Left kidney (tissue), 8 donors: ENCODE measurements at places on chromosomes 5 and 9. TPM values are rescaled to one million over a fixed set of nuclear protein-coding genes. Genes with fewer than 3 reads are reported as not detected.

- DNase-seq: peak; percentile 74
Observed at GRCh38 chr9:33623658-33624586, 99.9 kb downstream of the ANKRD18B start.

GRCh38 chr5:91103353-91104061 is 279.6 kb downstream of the ARRDC3 start:
- DNase-seq: no peak

DNA sequence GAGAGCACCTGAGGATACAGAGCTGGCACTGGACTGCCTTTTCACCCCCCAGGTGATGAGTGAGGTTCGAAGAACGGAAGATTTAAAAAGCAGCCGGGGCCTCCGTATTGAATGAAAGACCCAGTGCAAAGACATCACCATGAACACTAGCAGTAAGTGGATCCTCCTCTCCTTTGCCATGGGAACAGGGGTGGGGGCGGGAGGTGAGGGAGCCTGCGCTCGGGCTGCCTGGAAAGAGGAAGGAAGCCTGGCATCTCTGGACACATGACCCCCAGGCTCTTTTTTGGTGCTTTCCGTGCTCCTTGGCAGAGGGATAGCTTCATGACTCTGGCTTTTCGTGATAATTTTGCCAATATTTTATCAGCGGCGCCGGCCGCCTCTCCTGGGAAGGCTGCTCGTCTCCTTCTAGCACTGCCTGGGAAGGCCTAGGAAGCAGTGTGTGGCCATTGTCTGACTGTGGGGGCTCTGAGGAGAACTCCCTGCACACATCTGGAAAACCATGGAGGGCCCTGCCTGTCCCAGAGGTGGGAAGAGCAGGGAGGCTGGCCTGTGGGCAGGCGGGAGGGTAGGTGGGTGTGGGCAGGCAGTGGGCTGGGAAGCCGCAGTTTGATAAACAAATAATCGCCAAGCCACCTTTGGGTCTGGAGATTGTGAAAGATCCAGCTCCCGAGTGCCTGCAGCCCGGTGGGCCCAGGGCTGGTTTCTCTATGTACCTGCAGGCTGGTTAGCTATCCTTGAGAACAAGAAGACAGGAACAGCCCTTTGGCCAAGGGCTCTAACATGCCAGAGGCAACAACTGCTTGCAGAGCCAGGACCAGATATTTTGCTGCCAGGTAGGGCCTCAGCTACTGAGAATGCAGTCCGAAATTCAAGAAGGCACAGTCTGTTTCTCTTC is 911 bp downstream of the ABLIM3 start:
- peak; percentile 22 for DNase-seq

DNA sequence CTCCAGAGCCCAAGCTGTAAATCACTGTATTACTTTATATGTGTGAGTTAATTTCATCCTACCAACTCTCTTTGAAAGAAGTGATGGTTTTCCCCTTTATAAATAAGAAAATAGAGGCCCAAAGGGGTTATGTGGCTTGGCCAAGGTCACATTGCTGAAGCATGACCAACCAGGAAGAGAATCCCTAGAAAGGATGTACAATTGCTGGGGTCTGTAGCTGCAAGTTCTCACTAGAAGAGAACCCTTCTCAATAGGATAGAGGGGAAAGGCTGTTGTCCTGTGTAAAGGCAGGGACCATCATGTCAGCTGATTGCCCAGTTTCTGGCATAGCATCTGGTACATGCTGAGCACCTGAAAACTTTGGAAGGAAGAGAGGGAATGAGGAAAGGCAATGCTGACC is 39.0 kb upstream of the FAT2 start:
- no peak for DNase-seq

DNA sequence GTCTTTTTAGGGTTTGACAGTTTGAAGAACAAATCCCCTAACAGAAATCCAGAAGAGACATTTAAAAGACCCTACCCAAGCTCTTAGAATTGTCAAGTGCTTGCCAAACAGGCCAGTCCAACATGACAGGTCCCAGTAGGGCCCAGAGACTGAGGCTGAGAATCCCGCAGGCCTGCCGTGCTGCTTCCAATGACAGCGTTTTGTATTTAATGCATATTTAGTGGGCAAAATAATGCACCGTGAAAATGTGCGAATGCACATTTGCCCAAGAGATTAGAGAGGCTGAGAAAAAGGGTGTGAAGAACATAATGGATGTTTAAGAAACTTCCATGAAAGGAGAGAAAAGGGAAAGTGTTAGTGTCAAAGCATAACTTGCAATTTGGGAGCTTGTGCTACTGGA is 57.6 kb downstream of the CD180 start:
- DNase-seq: no peak

DNA sequence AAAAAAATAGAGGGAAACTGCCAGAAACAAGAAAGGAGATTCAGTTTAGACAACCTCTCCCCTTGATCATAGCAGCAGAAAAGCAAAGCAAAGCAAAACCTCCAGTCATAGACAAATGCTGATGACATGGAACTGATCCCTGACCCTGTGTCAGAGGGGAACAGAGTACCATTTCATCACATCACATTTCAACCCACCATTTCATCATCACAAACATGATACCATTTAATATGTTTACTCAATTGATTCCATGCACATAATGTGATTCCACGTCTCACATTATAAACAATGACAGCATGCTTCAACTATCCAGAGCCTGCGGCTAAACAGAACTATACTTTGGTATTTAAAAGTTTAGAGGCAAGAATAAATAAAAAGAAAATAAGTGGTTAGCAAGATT is 28.7 kb upstream of the ACOT12 start:
- no peak for DNase-seq

- DNase-seq: no peak
Observed at GRCh38 chr5:177553671-177554429, 513 bp downstream of the FAM193B start.

Gene KIF20A
- polyA plus RNA-seq: 61.8 TPM

- DNase-seq: no peak
Observed at GRCh38 chr5:133236976-133237375, 185.2 kb downstream of the HSPA4 start.

DNA sequence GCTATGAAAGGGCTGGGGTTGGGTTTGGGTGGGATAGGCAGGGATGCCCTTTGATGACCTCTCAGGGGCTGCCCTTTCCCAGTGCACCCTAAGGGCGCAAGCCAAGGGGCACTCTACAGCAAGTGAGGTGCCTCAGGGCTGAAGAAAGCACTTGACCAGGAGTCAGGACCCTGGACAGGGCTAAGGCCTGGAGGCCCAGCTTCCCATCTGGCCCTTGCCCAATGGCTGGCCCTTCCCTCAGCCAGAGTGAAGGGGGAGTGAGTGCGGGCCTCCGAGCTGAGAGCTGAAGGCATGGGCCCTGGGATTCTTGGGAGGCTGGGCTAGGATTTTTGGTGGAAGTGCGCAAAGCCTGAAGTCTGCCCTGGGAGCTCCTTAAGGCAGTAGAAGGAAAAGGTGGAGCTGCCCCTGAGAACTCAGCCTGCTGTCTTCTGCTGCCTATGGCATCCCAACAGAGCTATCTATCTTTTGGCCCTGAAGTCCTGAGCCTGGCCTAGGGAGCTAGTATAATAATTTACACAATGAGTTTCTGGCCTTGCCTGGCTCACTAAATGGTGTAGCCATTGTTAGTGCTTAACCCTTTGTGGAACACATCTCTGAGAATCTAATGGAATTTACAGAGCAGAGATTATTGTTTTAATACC is 16.4 kb downstream of the JADE2 start:
- no peak for DNase-seq
